ENCODE measurements at places on chromosomes 13 and 19. TPM values are rescaled to one million over a fixed set of nuclear protein-coding genes. Genes with fewer than 3 reads are reported as not detected.

Gene CCL25
- total RNA-seq, result not detected

GRCh38 chr19:16876904-16877361 lies 11.9 kb upstream of the F2RL3 start:
- DNase-seq, result no peak

- no peak for DNase-seq
Measured at GRCh38 chr19:41745756-41746155, 9.6 kb upstream of the CEACAM6 start.

Gene LRRC4B
- not detected for total RNA-seq

- no peak for DNase-seq
Measured at GRCh38 chr13:78993792-78994191, 334.8 kb upstream of the OBI1 start.

DNA sequence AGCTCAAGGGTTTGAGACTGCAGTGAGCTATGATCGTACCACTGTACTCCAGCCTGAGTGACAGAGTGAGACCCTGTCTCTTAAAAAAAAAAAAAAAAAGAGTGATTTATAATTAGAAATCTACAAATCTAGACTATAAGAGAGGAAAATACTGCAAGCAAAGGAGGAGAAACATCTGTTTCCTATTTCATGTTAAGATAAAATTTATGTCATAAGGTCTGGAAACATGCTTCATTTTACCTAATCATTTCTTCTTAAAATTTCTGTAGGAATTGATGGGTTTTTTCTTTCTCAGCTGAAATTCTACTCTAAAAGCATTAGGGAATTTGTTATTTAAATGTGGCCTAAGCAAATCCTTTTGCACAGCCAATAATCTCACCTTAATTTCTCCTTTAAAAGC lies 53.2 kb downstream of the C13orf42 start:
- no peak for DNase-seq

Gene MTUS2
- total RNA-seq, result not detected

Gene ZNF100
- 6.5 TPM for total RNA-seq

Gene ZNF738
- 3.8 TPM for total RNA-seq

DNA sequence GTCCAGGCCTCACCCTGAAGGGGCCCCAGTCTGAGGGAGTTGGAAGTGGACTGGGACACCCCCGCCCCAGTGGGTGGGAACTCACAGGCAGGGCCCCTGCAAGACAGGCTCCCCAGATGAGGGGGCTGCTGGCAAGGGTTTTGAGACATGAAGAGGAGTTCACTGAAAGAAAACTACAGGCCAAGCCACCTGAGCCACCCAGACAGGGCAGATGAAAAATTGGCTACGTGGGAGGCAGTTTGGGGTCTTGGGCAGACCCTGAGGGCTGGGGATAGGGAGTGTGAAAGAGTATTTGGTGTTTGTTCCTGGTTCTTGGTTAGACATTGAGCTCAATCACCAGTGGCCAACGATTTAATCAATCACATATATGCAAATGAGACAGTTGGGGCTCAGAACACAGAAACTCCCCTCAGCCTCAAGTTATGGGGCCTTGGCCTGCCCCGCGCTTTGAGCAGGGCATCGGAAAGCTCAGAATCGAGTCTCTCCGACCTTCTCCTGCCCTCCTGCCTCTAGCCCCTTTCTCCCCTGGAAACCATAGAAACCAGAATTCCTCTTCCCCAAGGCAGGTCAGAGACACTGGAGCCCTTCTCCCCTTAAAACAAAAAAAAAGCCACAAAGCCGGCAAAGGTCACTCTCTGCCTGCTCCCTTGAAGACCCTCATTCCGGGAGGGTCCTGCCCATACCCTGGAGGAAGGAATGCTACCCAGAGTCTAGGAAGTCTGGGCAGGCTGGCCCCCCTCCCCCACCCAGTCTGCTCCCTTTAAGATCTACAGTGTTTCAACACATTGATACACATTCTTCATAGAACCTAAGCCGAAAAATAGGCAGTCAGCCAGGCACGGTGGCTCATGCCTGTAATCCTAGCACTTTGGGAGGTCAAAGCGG lies 1.3 kb upstream of the ISYNA1 start:
- DNase-seq, result no peak

- no peak for DNase-seq
Measured at GRCh38 chr13:77846173-77846572, 72.5 kb downstream of the EDNRB start.

DNA sequence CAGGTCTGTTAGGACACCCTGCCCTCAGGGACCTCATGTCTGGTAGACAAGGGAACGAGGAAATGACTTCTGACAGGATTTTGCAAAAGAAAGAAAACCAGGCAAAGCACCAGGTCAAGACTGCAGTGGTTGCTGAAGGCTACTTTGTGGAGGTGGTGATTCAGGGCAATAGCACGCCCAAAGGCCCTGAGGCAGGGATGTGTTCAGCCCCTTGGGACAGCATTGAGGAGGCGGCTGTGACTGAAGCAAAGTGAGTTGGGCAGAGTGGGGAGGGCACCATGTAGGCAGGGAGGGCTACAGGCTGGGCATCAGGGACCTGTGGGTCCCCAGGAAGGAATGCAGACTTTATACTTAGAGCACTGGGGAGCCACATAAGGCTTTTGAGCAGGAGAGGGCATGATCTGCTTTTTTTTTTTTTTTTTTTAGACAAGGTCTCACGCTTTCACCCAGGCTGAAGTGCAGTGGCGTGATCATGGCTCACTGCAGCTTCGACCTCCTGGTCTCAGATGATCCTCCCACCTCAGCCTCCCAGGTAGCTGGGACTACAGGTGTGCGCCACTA lies 10.8 kb upstream of the HOMER3 start:
- no peak for DNase-seq

GRCh38 chr13:30331331-30331771 lies 24.0 kb upstream of the KATNAL1 start:
- DNase-seq, result no peak

Gene TSSK6
- total RNA-seq, result 0.79 TPM

- no peak for DNase-seq
Measured at GRCh38 chr13:31846961-31847752, 107.8 kb downstream of the RXFP2 start.

Gene NPAS1
- not detected for total RNA-seq

- no peak for DNase-seq
Measured at GRCh38 chr13:29532821-29533220, 62.7 kb downstream of the SLC7A1 start.

Gene ACER1
- not detected for total RNA-seq

DNA sequence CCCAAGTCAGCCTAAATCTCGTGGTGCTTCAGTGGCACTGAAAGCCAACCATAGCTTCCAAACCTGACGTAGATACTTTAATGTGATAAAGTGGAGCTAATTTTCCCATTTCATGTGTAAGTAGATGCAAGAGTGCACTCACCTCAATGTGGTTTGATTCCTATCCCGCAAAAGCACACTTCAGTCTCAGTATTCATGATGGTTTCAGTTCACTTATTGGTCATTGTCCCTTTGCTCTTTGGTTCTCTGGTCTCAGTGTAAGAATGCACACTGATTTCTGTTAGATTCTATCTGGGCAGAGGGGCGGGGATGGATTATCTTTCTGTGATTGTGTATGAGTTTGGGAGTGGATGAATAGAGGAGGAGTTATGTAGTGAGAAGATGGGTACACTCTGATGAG lies 340.6 kb downstream of the KCNRG start:
- no peak for DNase-seq

Gene CGB5
- not detected for total RNA-seq

GRCh38 chr13:74554569-74555275 lies 420.5 kb upstream of the KLF12 start:
- DNase-seq, result no peak

DNA sequence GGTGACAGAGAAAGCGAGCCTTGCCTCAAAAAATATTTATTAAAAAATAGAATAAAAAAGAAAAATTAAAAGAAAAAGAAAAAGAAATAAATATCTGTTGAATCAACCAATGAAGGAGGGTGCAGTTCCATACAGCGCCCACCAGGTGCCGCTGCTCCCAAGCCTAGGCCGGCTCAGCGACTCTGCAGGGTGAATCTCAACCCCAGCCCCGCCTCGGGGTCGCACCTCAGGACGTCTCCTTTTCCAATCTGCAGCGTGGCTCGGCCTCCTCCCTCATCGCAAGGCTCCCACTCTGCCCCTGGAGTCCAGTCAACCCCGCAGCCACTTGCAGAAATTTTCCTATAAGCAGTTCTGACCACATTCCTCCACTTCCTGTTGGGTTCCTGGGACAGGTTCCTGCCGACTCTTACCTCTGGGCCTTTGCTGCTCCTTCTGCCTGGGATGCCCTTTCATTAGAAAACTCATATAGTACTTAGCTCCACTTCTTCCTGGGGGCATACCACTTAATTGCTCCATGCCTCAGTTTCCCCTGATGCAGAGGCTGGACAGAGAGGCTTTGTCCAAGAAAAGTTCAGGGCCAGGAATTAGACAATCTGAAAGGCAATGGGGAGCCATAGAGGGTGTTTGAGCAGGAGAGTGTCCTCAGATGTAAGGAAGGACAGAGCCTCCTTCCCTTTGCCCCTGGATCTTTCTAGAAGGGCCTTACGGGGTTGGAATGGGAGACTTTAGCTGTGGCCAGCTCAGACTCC lies 24.3 kb downstream of the NFILZ start:
- no peak for DNase-seq

GRCh38 chr19:48625891-48626327 lies 6.6 kb downstream of the SPHK2 start:
- DNase-seq, result no peak

Gene CD33
- total RNA-seq, result not detected

Gene TMIGD2
- not detected for total RNA-seq

DNA sequence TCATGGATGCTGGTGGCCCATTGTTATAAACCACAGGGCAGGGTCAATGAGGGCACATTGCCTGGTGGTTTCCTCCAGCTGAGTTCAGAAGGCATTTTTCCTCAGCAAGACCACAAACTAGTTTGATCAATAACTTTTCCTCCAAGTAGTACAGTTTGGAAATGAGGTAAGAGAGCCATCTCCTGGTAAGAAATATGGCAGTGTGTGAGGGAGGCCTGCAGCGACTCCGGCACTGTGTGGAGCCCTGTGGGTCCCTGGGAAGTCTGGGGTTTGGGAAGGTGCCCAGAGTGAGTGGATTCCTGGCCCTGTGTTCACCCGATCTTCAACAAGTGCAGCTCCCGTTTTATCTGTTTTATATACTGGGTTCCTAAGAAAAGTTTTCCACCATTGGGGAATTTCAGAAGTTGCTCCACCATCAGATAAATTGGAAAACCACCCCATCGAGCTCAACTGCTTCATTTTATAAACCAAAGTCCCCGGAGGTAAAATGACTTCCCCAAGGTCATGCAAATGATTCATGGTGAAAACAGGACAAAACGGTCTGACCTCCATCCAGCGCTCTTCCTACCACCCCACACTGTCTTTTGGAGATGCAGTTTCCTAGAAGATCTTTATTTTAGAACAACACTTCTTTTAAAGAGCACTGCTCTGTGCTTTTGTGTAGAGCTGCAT lies 148.4 kb downstream of the KATNAL1 start:
- no peak for DNase-seq

Gene LILRB4
- not detected for total RNA-seq

DNA sequence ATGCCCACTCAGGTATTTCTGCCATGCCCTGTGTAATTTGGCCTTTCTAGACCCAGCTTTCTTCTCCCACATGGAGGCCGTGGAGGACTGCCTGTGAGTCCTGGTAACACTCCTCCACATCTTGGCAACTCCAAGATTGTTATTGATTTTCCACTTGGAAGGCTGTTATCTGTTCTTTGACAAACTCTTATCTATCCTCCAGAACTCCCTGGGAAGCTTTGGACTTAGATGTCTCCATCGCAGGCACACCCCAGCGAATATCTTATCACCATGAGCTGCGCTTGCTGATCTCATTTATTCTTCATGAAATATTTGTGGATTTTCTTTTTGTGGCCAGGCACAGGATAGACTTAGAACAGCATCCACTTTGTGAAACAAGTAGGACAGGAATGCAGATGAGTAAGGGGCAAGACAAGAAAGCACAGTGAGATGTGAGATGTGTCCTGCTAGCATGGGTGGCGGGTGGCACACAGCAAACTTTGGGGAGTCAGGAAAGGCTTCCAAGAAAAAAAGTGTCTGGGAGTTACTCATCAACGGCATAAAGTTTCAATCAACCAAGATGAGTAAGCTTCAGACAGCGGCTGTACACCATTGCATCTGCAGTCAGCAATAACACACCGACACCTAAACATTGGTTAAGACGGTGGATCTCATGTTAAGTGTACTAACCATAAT lies 84.5 kb upstream of the IRS2 start:
- no peak for DNase-seq

- DNase-seq, result no peak
Measured at GRCh38 chr13:64639206-64639605, 2590.9 kb downstream of the PCDH9 start.

GRCh38 chr13:22740264-22740663 lies 440.5 kb upstream of the SGCG start:
- DNase-seq, result no peak

- no peak for DNase-seq
Measured at GRCh38 chr19:15934332-15935078, at the start of gene CYP4F11. Gene CYP4F11, minus strand, starts transcription at chr19:15934529. Its CDS starts 121 bp downstream, at chr19:15934408.

DNA sequence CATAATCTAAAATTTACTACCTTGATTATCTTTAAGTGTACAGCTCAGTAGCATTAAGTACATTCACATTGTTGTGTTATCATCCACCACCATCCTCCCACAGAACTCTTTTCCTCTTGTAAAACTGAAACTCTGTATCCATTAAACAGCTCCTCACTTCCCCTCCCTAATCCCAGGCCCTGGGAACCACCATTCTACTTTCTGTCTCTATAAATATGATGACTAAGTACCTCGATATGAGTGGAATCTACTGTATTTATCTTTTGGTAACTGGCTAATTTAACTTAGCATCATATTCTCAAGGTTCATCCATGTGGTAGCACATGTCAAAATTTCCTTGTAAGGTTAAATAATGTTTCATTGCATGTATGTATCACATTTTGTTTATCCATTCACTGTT lies 49.0 kb upstream of the POMP start:
- DNase-seq, result no peak

DNA sequence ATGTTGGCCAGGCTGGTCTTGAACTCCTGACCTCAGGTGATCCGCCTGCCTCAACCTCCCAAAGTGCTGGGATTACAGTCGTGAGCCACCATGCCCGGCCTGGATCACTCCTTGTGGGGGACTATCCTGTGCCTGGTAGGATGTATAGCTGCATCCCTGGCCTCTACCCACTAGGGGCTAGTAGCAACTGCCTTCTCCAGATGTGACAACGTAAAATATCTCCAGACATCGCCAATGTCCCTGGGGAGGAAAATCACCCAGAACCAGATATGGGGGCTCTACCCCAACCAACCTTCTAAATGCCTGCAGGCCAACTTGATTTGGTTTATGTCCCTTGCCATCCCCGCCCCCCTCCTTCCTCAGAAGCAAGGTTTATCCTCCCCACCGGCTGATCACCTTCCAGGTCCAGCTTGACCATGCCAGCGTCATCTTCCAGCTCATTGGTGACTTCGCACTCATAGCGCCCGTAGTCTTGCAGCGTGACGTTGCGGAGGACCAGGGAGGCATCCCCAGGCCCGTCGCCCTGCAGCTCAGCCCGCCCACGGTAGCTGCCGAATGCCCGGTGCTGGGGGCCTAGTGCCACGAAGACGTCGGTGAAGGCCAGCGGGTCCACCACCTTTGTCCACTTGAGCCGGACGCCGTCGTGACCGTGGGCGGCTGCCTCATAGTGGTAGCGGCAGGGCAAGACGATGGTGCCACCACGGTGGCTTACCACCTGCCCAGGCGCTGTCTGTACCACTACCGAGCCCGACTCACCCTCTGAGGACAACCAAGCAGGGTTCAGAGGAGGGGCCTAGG lies 12.5 kb downstream of the TM6SF2 start:
- no peak for DNase-seq

- peak; percentile 89 for DNase-seq
Measured at GRCh38 chr13:40149611-40150274, 494.3 kb downstream of the COG6 start.

- no peak for DNase-seq
Measured at GRCh38 chr19:44762038-44762437, 13.5 kb downstream of the BCL3 start.

Gene CDC16
- total RNA-seq, result 40.7 TPM

Gene KLK4
- total RNA-seq, result not detected
